ENCODE measurements at places on chromosomes 16 and 17.
A peak's percentile ranks its signal among the peaks of the same experiment; 100 is the strongest.

GRCh38 chr17:17677299-17678040, 3.8 kb upstream of the RAI1 start:
- DNase-seq: no peak

GRCh38 chr17:29155227-29155965, 24.8 kb downstream of the MYO18A start:
- DNase-seq: peak; percentile 45

DNA sequence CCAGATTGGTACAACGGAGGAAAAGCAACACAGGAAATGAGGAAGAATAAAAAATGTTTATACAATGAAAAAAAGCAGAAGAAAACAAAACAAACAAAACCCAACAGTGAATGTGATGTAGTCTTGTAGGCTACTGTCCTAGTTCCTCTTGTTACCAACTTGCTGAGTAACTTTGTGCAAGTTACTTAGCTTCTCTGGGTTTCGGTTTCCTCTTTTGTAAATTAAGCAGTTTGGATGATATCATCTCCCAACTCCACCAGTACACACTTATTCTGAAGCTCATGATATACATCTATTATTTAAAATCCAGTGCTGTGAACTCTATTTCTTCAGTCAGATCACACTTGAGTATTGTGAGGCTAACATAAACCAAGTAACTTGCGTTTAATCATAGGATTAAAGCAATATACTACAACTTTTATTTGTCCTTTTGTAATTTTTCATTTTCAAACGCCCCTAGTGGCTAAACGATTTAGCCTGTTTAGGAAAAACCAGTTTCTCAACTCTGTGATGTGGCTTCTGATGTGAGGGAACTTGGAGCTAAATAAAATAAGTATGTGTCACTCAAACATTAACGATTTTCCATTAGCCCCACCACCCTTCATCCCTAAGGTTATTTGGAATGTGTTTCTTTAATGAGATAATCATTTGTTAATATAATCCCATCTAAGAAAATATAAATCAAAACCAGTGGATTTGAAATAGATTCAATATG, 1.4 kb upstream of the UNK start:
- no peak for DNase-seq

DNA sequence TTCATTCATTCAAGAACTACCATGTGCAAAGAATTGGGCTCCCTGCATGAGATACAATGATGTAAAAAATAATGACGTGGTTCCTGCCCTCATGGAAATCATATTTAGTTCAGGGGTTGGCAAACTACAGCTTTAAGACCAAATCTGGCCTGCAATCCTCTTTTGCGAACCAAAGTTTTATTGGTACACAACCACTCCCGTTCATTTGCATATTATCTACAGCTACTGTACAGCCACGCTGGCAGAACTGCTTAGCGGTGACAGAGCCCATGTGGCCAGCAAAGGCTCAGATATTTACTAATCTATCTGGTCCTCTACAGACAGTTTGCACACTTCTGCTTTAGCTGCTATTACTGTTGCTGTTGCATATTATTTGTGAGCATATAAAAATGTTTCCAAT, 167.7 kb downstream of the XYLT1 start:
- DNase-seq: no peak

GRCh38 chr16:19850131-19850817, 34.4 kb downstream of the GPRC5B start:
- DNase-seq: no peak

GRCh38 chr17:39939588-39940419, 12.3 kb downstream of the LRRC3C start:
- DNase-seq: no peak

DNA sequence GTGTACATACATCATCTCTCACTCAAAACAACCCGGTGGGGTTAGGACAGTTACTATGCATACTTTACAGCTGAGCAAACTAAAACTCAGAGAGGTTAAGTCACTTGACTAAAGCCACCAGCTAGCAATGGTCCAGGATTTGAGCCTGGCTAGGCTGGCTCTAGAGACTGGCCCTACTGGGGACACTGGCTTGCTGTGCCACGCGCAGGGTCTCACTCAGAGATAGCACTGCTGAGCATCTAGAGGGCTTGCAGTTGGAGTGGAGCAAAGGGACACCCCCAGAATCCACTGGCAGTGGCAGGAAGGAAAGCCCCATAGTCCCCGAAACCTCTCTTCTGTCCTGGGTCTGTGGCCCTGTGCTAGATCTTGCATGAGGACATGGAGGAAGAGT, 11.1 kb downstream of the SAMD14 start:
- no peak for DNase-seq

DNA sequence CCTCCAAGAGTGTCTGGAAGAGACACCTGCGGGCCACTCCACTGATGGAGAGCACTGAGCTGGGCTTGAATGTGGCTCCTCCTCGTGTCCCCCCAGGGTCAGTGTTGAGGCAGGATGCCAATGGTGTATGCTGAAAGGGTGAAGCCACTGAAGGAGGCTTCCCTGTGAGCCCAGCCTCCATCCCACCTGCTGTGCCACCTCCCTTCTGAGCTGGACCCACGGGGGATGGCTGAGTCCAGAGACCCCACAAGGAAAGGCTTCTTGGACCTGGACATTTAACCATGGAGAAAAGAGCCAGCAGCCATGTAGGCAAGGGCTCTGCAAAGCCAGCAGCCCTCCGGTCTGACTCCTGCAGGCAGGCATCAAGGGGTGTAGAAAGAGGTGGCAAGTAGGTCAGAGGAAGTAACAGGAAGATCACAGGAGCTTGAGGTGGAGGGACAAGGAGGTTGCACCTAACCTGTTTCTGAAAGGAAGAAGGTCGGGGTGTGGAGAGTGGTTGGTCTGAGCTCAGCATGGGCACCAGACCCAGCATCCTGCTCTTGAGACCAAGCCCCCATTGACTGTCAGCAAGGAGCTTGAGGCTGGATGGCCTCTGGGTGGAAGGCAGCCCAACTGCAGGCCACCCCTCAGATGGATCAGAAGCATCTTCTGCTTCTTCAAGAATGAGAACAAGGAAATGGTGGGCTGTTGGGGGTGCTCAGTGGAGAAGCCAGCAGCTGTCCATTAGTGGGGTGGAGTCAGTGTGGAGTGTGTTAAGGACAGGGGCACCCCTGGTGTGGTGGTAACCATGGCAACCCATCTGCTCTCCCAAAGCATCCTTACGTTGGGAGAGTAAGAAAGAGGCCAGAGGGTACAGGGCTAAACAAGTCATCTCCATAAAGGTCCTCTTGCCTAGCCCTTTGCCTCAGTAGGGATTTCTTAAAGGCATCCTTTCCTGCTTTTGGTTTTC, 80.7 kb downstream of the PLD6 start:
- DNase-seq: peak; percentile 68

GRCh38 chr16:77299395-77299794, 100.2 kb downstream of the SYCE1L start:
- DNase-seq: no peak

DNA sequence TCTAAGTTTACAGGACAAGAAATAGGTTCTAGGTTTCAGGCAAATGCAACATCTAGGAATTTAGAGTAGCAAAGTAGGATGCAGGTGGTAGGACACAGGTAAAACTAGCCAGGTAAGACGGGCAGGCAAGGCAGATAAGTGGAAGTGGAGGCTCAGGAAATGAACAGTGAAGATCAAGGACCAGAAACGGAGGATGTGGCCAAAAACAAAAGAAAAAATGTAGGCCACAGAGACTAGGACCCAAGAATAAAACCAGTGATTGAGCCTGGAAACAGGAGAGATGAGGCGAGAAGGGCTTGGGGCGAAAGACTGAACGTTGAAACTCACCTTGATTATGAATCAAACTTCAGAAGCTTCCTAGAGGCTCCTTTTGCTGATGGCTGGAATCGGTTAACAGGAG, 24.0 kb downstream of the CPSF4L start:
- DNase-seq: no peak

GRCh38 chr17:47981462-47981861, 10.5 kb downstream of the CDK5RAP3 start:
- no peak for DNase-seq

DNA sequence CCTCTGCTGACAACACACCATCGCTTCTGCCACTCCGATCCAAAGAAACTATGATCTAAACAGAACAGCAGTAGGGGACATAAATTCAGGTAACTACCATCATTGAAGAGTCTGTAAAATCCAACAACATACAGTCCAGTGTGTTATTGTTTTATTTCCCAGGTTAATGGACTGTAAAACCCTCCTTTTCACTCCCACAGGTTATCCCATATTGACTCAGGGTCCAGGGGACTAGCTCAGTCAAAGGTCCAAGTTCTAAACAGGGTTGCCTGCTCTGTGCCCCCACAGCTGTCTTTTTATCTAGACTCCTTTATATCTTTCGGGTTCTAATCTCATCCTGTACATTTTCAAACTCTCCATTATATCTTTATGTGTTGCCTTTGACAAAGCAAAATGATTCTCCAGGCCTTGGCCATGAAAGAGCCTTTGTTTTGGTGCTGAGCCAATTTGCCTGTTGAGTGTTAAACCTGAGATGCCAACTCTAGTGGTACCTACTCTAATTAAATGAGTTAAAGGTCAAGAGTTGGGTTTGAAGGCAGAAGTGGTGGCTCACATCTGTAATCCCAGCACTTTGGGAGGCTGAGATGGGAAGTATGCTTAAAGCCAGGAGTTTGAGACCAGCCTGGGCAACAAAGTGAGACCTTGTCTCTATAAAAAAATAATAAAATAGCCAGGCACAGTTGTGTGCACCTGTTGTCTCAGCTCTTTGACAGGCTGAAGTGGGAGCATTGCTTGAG, 80.5 kb downstream of the SNX11 start:
- DNase-seq: no peak

DNA sequence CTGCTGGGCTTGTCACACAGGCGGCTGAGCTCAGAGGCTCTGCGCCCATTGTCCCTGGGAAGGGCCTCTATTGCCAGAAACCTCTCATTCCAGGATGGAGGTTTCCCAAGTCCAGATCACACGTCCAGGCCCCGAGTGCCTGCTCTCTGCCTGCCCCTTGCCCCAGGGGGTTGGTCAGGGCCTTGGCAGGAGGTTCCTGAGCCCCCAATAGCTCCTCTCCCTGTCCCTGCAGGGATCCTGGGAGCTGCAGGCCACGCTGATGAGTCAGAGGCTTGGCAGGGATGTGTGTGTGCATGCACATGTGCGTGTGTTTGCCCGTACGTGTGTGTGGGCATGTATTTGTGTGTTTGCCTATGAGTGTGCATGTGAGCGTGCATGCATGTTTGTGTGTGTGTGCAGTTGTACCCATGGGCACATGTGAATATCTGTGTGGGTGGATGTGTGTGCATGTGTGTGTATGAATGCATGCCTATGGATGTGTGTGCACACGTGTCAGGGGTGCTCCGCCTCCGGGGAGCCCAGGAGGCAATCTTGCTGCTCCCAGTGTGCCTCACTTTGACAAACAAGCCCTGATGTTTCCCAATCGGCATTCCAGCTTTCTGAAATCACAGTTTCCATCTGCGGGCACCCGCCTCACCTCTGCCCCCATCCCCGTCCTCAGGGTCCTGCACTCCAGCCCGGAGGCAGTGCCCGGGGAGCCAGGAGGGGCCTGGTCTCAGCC, 98.4 kb upstream of the GSE1 start:
- DNase-seq: peak; percentile 87

DNA sequence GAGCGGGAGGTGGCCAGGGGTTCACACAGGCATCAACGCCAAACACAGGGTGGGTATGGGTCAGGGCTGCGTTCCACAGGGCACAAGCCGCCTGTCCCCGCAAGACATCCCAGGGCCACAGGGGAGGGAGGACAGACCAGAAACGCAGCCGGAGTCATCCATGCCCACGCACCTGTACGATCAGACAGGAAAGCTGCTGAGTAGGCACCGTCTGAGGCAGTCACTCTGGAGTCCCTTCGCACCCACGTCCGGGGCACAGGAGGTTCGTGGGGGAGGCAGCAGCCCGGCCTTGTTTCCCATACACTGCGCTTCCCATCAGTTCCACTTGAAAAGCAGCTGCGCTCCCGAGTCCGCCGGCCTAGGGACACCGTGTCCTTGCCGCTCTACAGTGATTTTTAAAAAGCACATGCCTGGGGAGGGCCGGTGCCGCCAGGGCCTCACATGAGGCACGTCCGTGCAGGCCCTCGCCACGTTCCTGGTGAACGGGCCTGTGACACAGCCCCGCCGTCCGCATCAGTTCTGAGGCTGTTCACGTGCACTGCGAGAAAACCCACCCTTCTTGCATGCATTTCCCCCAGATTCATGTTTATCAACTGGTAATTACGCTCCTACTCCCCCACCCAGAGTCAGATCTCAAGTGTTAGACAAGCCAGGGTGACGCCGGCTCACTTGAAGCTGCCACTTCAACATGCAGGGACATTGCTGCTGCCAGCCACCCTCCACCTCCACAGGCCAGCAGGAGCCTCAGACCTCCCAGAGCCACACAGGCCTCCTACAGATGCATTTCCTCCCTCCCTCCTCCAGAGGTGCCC, 34.8 kb downstream of the WDR45B start:
- DNase-seq: no peak

GRCh38 chr16:14501331-14502255, 128.5 kb downstream of the PARN start:
- peak; percentile 83 for DNase-seq

- DNase-seq: no peak
These were observed 237.5 kb downstream of the CDH8 start for GRCh38 chr16:61798741-61799140.

DNA sequence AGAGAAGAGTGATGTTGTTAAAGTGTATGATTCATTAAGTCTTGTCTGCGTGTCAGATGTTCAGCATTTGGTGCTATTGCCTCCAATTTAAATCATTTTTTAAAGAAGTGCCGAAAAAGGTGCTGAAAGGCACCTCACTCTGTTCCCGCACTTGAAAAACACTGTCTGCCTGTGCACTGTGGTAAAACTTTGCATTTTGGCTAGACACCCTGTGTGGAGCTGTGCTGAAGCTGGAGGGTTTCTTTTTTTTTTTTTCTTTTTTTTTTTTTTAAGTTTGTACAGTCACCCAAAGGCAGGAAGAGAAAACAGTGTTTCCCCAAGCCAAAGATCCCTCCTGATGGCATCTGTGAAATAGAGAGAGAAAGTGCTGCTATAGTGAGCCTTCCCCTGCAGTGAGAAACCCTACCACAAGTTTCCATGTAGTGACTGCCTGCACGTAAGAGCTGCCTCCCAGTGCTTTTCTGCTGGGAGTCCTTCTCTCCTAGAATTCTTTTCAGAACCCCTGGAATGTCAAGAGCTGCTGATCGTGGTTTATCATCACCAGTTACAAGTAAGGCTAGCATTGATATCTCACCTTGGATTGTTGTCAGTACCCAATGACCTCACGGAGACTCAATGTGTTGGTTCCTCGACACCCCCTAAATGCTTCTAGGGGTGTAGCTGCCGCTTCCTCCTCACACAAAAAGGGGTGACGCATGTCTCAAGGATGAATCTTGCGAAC, 116.0 kb upstream of the SOX9 start:
- no peak for DNase-seq

- no peak for DNase-seq
These were observed 201.3 kb downstream of the XYLT1 start for GRCh38 chr16:17269439-17269838.

All from C1 segment of cervical spinal cord (tissue), 14 donors.